ENCODE measurements at places on chromosomes 1 and 21. TPM values are rescaled to one million over a fixed set of nuclear protein-coding genes. Genes with fewer than 3 reads are reported as not detected.

Gene SLC1A7
- not detected for total RNA-seq

Gene CYP2J2
- total RNA-seq = not detected

Gene TGFB2
- total RNA-seq = 8.6 TPM

Gene OR2AK2
- total RNA-seq = not detected

Gene HMCN1
- total RNA-seq = 0.04 TPM

Gene RNU1-2
- total RNA-seq = 44.9 TPM

Gene HCN3
- 4.6 TPM for total RNA-seq

Gene KRTAP25-1
- total RNA-seq = not detected

Gene MYBPH
- total RNA-seq = not detected
